Renal cortical epithelial cell (primary cell): ENCODE measurements at places on chromosomes 11 and 22. TPM values are rescaled to one million over a fixed set of nuclear protein-coding genes. Genes with fewer than 3 reads are reported as not detected.

DNA sequence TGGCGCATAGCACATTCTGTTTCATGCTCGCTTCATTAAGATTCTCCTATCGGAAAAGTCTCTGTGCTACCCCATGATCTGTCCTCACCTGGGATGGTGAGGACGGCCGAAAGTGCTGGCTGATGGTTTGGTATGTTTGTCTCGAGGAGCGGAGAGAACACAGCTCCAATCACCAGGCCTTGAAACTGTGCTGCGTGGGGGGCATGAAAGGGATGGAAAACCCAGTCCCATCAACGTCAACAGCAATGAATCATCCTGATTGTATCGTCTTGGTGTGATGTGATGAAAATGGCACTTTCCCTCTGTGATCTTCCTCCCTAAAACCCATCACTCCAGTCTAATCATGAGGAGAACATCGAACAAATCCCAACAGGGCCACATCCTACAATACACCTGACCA lies 8.4 kb downstream of the FXYD6 start:
- no peak for DNase-seq

- peak; percentile 92 for DNase-seq
Observed at GRCh38 chr11:63802637-63803414, 10.4 kb upstream of the SPINDOC start.

DNA sequence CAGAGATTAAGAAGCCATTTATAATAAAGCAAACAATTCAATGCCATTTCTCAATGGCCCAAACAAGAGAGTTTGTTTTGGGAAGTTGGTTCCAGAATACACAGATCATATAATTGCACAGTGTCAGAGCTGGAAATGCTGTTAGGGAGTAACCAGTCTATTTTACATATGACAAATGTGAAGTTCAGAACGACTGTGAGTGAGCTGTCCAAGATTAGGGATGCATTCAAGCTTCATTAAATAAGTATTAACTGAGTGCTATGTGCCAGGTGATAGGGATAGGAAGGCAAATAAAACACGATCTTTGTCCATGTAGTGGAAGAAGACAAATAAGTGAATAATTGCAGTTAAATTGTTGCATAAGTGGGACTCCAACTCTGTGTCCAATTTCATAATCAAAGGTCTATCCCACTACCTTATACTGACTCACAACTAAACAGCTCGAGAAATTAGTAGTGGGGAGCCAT lies 33.1 kb upstream of the PICALM start:
- DNase-seq: peak; percentile 80

DNA sequence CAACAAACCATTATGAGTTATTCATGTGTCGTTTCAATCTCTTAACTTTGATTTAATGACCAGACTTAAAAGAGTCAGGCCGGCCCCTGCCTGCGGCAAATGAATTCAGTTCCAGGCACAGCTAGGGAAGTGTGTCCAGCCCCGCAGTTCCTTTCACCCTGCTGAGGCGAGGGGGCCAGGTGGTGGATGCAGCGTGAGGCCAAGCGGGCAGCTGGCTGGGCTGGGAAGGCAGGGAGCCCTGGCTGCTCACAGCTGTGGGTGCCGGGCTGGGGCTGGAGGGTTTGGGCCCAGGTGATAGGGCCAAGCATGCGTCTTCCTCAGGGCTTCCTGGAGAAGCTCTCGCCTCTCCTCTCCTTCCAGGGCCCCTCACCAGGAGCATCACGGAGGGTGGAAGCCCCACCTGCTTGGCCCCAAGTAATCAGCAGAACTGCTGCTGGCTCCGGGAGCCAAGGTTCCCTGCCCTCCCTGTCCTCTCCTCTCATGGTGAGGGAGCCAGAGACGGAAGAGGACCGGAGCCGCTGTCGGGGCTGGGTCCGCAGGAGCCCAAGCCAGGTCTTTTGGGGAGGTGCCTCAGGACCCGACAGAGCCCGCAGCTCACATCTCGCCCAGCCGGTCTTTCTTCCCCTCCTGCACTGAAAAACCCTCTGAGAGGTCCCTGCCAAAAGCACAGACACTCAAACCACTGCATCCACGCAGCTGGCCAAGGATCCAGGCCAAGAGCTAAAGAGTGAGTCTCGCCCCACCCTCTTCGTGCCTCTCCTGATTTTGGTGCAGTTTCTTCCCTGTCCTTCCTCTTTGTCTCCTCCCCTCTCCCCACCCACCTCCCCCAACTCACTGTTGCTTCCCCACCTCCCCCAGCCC lies 97.0 kb downstream of the ST3GAL4 start:
- no peak for DNase-seq

DNA sequence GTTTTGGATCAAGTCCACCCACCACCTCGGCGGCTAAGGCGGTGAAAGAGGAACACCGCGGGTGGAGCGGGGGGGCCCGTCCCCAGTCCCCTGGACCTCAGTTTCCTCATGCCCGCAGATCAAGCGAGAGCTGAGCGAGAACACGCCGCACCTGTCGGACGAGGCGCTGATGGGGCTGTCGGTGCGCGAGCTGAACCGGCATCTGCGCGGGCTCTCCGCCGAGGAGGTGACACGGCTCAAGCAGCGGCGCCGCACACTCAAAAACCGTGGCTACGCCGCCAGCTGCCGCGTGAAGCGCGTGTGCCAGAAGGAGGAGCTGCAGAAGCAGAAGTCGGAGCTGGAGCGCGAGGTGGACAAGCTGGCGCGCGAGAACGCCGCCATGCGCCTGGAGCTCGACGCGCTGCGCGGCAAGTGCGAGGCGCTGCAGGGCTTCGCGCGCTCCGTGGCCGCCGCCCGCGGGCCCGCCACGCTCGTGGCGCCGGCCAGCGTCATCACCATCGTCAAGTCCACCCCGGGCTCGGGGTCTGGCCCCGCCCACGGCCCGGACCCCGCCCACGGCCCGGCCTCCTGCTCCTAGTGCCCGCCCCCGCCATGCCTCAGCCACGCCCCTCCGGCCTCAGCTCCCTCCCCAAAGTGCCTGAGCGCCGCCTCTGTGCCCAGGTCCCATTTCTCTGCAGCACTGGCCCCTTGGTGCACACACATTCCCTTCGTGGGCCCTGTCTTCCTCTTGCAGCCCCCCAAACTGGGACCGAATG lies 12.7 kb downstream of the MAFF start:
- no peak for DNase-seq

DNA sequence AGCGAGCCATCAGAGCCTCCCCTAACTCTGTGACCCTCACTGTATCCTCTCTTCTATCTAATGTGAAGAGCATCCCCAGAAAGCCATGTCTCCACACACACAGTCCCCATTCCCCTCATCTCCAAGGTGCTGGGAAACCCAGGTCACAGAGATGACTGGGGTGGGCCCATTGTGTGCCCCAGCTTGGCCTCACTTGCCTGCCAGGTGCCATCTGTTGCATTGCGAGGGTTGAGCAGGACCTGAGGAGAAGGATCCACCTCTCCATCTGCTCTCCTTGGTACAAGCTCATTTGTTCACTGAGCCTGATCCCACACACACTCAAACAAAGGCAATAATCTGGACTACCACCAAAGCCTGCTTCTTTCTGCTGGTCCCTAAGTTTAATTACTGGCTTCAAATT lies 118.8 kb downstream of the SPATA19 start:
- DNase-seq: no peak

DNA sequence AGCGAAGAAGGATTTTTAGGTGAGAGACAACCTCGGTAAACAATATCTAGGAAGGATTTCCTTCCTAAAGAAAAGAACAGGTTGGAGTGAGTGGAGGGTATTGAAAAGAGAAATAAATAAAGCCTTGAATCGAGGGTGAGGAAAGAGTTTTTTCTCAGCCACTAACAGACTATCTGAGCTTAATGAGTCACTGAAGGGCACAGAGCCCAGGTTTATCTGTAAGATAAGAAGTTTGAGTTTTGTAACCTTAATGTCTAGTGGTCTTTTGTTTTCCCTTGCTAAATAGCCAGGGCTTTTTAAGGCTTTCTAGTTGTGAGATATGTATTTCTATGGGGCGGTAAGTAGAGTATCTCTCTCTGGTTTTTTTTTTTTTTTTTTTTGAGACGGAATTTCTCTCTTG lies 394.5 kb upstream of the KIRREL3 start:
- DNase-seq: no peak

DNA sequence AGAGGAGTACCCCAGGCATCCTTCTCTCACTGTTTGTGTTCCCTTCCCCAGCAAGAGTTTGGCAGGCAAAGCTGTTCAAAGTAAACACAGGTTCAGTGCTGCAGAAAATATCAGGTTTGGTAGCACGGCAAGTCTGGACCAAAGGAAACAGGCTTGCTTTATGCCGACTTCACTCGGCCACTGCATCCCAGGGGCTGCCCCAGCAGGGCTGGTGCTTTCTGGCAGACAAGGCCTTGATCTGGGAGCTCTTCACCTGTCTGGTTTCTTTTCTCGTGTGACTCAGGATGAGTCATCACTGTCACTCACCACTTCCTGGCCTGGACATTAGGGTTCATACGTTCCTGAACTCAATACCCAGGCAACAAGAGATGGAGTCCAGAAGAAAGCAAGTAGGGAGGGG lies 52.6 kb upstream of the NAV2 start:
- peak; percentile 91 for DNase-seq

GRCh38 chr11:109350091-109350490 lies 71.9 kb upstream of the C11orf87 start:
- DNase-seq: no peak

DNA sequence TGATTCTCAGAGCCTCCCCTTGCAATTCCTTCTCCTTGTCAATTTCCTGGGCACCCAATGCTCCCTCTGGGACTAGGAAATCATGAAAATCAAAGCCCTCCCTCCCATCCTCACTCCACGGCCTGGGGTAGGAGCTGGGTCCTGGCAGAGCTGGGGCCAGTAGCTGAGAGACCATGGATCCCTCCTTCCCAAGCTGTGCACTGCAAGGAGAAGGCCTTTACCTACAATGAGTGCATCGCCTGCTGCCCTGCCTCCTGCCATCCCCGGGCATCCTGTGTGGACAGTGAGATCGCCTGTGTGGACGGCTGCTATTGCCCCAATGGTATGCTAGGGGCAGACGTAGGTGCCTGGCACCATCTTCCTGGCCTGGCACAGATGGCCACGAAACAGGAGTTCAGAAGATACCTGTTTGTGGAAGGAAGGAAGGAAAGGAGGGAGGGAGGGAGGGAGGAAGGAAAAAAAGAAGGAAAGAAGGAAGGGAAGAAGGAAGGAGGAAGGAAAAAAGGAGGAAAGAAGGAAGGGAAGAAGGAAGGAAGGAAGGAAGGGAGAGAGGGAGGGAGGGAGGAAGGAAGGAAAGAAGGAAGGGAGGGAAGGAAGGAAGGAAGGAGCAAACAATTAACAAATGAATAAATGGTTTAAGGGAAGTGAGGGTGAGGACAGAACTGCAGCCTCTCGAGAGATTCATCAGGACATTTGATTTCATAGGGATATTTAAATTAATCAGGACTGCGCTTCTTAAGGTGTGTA lies 12.5 kb downstream of the OTOG start:
- no peak for DNase-seq

DNA sequence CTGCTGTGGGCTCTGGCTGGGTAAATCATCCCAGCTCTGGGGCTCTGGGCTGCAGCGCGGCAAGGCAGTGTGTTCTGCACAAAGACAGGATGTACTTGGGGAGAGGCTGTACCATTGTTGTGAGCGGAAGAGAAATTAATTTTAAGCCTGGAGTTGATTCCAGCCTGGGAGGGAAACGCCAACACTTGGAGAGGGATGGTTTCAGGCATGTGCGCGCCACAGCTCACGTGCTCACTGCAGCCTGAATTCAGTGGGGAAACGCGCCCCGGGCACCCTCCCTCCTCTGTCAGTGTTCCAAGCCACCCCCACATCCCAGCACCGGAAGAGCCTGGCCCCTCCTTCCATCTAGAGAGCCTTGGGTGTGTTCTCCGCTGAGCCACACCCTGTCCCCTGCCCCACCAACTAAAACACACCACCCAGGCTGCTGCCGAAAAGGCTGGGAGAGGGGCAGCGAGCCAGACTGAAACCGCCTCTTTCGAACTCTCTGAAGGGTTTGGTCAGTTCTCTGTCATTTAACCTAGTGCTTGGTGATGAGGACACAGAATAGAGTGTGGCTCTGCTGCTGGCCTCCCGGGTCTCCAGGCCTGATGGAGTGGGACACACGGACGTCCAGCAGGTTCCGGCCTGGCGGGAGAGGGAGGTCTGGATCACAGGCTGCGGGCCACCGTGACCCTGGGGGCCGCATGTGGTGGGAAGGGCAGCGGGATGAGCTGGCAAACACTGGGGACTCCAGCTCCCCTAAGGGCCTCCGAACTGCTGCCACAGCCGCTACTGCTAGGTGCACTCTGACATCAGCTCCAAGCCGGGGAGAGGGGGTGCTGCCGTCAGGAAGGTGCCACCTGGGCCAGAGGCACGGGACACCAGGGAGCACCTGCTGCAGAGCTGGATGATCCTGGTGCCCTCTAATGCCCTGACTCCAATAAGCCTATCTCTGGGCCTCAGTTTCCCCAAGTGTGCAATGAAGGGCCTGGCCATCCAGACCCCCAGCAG lies 230.8 kb downstream of the CTTN start:
- no peak for DNase-seq

- DNase-seq: peak; percentile 2
Observed at GRCh38 chr11:58505849-58506248, 2.1 kb downstream of the OR5B21 start.

DNA sequence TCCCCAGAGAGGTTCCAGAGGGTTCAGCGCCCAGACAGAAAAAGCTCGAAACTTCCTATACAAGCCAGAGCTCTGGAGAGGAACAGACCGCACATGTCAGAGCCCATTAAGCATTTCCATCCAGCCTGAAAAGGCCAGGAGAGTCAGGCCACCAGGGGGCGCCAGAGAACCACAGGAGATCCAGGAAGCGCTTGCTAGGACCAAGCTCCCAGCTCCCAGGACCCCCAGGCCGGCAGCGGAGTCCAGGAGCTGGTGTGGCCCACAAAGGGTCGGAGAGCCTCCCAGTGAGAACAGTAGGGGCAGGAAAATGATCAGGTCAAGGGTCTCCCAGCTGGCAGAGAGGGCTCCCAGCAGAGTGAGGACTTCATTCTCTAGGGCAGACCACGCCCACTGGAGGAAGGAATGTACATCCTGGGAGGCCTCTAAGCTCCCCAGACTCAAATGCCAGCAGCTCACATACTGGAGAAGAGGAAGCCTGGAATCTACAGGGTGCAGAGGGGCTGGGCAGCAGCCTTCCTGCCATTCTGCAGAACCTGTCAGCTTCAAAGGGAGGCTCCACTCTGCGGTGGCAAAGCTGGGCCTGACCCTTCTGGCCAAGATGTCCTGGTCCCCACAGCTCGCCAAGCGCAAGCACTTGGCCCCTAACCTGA lies 2.1 kb upstream of the MEI1 start:
- DNase-seq: peak; percentile 71

GRCh38 chr22:26394777-26395176 lies 34.3 kb upstream of the ASPHD2 start:
- no peak for DNase-seq

DNA sequence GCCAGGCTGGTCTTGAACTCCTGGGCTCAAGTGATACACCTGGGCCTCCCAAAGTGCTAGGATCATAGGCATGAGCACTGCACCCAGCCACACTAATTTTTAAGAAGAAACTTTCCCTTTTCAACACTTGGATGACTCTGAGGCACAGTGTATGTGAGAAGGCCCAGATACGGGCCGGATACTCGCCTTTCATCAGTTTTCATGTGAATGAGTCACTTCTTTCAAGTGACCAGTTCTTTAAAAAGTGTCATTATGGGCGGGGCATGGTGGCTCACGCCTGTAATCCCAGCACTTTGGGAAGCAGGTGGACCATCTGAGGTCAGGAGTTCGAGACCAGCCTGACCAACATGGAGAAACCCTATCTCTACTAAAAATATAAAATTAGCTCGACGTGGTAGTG lies 120.8 kb downstream of the CTTN start:
- DNase-seq: no peak

SPDYC gene
- not detected in 2 replicates for total RNA-seq

DEPDC7 gene
- 3.3 and 7.0 TPM in 2 replicates for total RNA-seq

KIAA0930 gene
- 40.5 and 55.4 TPM in 2 replicates for total RNA-seq

HBG2 gene
- total RNA-seq: not detected in 2 replicates

TIGD3 gene
- 0.17 TPM in 1 of 2 replicates, not detected in the other for total RNA-seq

COMT gene
- 246 and 480 TPM in 2 replicates for total RNA-seq

OR5AR1 gene
- total RNA-seq: not detected in 2 replicates

ZBED5 gene
- total RNA-seq: 16.3 and 32.8 TPM in 2 replicates

NXPE2 gene
- total RNA-seq: 0.05 and 0.17 TPM in 2 replicates
